Brain pericyte (primary cell): ENCODE measurements at places on chromosomes 5 and 9.

GRCh38 chr9:35560625-35561337, 44.3 kb upstream of the TESK1 start:
- DNase-seq: no peak

- DNase-seq: no peak
These were observed 59.3 kb upstream of the MYO10 start for GRCh38 chr5:16995372-16995771.

DNA sequence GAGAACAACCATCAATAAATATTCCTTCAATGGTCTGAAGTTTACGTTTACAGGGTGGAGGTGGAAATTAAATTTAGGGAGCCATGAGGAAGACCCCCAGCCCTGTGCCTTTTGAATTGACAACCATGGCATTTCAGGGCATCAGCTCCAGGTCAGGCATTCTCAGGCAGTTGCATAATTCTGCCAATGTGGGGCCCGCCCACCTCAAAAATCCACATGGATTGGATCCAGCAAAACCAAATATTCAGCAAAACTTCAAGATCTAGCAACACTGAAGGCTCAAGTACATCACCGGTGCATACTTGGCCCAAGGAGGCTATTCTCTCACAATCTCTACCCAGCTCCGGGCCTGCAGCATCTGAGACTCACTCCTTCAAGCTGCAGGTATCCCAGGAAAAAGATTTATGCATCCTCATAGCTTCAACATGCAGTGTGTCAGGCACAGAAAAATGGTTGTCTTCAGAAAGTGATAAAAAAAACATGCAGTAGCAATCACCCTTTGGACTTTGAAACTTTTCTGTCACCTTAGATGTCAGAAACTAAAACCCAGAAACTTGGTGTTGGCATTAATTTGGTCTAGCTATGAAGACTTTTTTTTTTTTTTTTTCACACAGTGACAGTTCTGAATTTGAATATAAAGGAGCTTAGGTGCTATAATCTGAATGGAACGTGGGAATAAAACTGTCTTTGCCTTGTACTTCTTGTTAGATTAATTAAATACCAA, 21.4 kb upstream of the ANXA2R start:
- no peak for DNase-seq

- DNase-seq: no peak
These were observed 8.8 kb upstream of the TBC1D9B start for GRCh38 chr5:179916523-179916922.

DNA sequence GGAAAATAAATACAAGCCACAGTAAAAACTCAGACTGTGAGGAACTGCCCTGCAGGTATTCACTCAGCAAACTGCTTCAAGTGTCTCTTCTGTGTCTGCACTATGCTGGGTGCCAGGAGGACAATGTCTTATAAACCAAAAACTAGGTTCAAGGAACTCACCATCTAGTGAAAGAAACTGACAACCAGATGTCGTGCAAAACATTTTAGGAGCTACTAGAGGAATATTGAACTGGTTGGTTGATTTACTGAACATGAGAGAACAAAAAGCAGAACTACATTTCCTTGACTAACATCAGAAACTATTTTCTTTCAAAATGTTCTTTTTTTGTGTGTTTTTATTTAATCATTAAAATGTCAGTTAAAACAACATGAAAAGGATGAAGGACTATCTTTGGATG, 35.2 kb downstream of the ZNF366 start:
- DNase-seq: no peak

- no peak for DNase-seq
These were observed 67.2 kb downstream of the MRPS30 start for GRCh38 chr5:44875661-44876605.

- no peak for DNase-seq
These were observed 95.8 kb downstream of the PCSK1 start for GRCh38 chr5:96337048-96337781.

GRCh38 chr9:127963359-127964064, 17.3 kb downstream of the EEIG1 start:
- no peak for DNase-seq

DNA sequence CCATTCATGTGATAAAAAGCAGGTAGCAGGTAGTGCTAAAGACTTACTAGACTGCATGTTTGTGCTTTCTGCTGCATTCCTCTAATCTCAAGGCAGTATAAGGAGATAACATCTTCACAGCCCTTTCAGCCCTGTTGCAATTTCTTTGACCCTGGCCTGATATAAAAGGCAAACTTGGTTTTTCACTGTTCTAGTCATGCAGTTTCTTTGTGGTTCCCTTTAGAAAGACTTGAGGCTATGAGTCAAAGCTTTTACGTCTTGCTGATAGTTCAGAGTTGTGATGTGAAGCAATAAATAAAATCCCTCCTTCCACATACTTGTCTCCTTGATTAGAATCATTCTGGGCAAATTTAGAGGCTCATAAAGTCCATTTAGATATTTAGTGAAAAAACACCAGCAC, 88.6 kb upstream of the CDKN2B start:
- DNase-seq: no peak

- no peak for DNase-seq
These were observed 17.7 kb downstream of the NINJ1 start for GRCh38 chr9:93116072-93116961.

DNA sequence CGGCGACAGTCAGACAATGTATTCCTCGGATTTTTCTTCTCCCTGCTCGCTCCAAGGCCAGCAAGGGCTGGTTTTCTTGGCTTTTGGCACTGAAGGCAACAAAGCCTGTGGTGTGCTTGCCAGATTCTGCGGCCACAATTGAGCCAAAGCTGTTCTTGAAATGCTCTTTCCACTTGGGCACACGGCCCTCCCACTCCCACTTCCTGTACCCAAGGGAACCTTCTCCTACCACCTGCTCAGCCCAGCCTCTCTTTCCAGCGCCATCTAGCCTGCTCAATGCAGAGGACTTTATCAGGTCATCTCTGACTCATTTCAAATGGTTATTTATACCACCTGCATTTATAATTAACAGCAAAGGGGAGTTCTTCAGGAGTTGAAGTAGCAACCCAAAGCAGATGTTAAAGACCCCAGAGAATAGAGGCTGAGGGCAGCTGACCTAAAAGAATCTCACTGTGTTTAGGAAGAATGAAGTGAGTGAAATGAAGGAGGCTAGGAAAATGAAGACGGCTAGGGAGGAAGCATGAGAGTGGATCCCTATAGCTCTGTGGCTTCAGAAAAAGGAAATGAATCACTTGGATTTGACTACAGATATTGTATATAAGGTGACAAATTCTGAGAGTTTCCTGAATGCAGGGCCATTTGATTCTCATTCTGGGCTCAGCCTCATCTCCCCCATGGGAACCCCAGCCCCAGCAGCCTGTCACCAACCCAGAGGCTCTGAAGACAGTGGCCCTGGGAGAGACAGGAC, 439.0 kb downstream of the ENC1 start:
- DNase-seq: no peak

DNA sequence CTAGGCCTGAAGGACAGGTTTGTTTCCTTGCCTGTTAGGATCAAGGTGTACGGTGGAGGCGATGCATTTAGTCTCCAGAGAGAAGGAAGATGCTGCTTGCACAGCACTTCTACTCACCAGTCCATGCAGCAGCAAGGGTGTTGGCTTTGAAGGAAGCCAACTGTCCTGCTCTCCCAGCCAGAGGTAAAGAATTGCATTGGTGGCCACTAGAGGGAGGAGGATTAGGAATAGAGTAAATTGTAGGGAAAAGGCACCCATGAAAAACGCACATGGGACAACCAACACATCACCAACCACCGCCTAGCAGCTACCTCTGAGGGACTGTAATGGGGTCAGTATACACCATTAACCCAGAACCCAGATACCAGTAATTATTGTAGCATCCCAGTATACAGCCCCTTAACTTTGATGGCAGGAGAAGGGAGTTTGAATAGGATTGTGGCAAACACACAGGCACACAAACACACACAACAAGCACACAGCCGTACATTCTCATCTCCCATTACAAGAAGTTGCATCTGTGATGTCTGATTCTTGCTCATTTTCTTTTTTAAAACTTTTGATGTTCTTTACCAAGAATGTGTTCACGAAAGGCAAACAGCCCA, 267.7 kb downstream of the ADAMTS6 start:
- no peak for DNase-seq

DNA sequence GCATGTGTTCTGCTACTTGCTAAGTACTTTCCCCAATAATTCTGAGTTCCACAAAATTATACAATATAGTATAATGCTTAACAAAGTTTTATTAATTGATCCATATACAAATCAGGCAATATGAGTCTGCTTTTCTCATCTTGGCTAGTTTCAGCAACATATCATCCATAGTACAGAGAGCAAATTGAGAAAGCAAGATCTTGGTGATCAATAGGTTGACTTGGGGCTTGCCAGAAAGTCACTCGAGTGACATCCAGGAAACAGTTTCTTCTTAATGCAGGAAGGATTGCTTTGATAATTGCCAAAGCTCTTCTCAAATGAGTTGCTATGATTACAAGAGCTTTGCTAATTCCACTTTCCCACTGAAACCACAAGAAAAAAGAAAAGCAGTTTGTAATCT, 533.6 kb upstream of the NMUR2 start:
- no peak for DNase-seq

DNA sequence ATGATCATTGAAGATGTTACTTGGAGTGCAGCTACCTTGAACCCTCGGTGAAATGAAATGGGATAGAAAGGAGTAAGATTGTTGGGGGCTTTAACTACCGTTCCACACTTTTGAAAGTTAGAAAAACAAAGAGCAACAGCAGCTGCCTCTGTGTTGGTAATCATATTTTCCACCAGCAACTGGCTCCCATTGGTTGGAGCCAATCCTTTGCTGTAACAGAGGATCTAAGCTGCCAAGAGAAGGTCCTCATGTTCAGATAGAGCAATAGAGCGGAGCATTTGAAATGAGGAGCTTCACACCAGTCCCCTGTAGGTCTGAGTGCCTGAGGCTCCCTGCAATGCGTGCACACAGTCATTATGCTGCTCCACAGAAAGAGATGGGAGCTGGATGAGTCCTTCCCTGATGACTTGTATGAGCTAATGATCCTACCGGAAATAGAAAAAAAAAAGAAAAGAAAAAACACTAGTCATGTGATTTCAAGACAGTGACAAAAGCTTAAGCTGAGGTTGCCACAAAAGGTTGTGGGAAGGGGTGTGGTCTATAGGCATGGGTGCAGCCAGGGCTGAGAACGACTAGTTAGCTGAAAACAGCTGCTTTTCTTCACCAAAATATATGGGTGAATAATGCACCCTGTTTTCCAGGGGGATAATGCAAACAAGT, 300.7 kb downstream of the MLLT3 start:
- no peak for DNase-seq

DNA sequence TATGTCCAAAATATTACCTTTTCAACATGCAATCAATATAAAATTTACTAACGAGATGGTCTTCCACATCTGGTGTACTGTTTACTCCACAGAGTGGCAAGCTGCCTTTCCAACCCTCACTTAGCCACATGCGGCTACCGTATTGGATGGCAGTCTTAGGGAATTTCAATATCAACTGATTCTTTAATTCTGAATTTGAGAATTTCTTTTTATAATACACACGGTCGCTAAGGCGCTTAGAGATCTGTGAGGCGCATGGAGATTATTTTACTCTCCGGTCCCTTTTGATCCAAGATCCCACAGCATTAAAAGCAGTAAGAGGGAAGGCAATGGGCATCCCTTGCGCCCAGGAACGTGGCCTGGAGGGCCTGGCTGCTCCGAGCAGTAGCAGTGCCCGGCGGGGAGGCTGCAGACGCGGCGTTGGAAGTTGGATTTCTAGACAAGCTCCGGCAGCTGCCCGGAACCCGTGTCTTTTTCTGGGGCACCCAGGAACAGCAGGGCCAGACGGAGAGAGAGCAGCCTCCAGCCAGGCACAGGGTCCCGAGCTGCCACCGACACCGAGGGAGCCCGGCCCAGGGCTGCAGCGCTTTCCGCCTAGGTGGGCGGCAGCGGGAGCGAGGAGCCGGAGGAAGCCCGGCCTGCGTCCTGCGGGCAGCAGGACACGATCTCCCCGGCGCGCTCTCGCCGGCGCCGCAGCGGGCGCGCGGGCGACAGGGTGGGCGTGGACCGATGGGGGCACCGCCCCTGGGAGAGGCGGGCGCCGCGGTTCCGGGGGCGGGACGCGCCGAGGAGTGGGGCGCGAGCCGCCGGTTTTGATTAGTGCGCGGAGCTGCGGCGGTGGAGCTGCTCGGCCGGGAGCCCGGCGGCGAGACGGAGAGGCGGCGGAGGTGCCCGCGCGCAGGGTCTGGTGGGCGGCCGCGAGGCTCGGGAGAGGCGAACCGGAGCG, at the start of gene UGCG:
Gene UGCG, plus strand, starts transcription at position 819 of the 946 bp plus-strand sequence. CDS start 402 bp downstream, outside the sequence.
- peak; percentile 49 for DNase-seq

DNA sequence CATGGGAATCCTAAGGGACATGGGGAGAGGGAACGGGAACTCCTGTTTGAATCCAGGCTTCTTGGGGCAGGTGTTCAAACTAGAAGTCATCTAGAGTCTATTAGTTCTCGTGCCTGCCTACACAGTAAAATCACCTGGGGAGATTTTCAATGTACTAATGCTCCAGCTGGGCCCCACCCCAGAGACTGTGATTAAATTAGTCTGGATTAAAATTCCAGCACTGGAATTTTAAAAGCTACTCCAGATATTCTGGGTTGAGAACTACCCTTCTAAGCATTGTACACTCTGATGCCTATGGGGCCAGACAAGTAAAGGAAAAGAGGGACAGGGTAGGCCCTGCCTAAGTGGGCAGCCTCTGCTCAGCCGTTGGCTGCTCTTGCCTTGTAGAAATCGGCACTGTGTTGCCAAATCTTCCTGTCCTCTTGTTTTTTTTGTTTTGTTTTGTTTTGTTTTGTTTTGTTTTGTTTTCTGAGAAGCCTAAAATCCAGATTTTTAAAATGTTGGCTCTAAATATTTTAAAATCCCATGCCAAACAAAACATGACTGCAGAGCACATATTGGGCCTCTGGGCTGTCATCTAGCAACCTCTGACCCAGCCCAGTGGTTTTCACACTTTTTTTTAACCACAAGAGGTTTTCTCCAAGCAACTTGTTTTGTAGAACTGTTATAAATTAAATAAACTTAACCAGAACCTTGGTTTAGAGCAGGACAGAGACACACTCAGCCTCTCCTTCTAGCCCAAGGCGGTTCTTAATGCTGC, 29.0 kb downstream of the ADRB2 start:
- no peak for DNase-seq

GRCh38 chr9:110109333-110110092, 98.4 kb downstream of the C9orf152 start:
- DNase-seq: no peak

DNA sequence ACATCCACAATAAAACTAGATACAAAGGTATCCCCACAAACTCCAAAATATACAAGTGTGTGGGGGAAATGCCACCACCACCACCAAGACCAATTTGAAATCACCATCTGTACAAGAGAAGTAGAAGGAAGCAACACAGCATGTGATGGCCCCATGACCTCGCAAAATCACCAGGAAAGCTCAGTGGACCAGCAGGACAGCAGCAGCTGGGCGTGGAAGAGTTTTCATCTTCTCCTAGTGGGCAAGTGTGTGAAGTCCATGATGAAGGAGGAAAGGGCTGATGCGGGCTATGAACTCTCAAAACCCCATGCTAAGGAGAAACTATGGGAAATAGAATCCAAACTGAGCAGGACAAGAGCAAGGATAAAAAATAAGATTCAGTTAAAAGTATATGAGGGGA, 58.1 kb downstream of the GOLPH3 start:
- peak; percentile 45 for DNase-seq

- no peak for DNase-seq
These were observed 255.3 kb upstream of the SMARCA2 start for GRCh38 chr9:1759771-1760300.
